ENCODE measurements at places on chromosomes 11 and 22.
A peak's percentile ranks its signal among the peaks of the same experiment; 100 is the strongest.

- DNase-seq, result peak; percentile 47
These were observed 305.7 kb downstream of the BLID start for GRCh38 chr11:121810291-121810690.

DNA sequence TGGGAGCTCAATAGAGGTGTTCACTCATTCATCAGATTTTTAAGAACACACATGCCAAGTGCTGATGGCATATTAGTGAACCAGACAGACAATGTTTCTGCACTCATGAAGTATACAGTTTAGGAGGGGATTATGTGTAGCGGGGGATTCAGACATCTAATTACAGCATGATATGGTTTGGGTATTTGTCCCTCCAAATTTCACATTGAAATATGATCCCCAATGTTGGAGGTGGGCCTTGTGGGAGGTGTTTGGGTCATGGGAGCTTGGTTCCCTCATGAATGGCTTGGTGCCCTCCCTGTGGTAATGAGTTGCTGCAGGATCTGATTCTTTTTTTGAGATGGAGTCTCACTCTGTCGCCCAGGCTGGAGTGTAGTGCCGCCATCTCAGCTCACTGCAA, 8.9 kb upstream of the RAB3IL1 start:
- no peak for DNase-seq

DNA sequence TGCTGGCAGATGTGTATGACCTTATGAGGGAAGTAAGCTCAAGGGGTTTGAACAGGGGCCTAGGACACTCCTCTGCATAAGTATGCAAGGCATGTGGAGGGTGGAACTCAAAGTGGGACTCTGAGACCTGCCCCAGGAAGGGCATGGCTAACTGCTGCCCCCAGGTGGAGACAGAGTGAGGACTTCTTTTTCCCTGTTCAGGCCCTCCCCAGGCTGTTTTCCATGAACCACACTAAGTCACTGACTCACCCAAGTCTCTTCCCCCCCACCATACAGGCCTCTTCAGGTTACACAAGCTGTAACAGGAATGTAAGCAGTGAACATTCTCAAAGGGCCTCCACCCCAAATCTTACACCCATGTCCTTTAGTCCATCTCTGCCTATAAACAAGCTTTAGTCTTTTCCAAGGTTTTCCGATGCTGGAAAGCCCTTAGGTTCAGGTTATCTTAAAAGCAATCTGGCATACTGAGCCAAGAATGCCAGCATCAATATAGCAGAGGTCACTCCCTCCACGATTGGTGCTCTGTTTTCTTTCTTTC, 13.1 kb downstream of the EEF1G start:
- DNase-seq, result peak; percentile 95

DNA sequence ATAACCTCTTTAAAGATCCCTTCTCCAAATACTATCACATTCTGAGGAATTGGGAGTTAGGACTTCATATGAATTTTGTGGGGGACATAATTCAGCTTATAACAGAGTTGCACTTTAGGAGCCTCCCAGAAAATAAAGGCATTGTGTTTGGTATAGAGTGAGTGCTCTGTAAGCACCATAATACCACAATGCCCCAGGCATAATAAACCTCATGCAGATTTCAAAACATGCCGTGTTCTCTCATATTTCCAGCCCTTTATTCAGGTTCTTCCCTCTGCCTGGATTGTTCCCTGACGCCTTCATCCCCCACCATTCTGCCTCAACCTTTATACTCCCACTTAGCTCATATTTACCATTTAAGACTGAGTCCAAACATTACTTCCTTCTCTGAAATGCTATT, 398.8 kb upstream of the FAT3 start:
- DNase-seq, result no peak

- no peak for DNase-seq
These were observed 208.1 kb upstream of the TENM4 start for GRCh38 chr11:79648766-79649520.

DNA sequence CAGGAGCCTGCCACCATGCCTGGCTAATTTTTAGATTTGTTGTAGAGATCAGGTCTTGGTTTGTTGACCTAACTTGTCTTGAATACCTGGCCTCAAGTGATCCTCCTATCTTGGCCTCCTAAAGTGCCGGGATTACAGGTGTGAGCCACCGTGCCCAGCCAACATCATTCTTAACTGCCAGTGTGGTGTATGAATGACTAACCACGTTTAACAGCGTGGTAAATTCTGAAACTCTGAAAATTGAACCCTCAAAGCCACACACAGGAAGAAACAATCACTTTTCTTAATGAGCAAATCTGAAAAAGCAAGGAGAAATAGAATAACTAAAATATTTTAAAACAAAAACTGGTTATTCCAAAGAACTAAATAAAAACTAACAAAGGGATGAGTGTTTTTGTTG, 7.4 kb downstream of the TMEM9B start:
- no peak for DNase-seq

GRCh38 chr11:10405865-10406592, 49.0 kb upstream of the AMPD3 start:
- DNase-seq, result peak; percentile 81

DNA sequence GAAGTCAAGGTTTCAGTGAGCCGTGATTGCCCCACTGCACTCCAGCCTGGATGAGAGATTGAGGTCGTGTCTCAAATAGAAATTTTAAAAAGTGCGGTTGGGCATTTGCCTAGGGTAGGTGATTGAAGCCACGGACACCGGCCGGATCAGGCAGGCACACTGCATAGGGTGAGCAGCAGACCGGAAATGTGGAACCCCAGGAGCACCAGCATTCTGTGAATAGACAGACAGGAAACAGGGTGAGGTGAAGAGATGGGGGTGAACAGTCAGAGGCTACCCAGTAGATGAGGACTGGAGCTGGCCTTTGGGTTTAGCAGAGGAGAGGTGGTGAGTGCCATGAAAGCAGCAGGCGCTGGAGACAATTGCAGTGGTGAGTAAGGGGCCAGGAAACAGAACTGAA, 43.5 kb downstream of the PPFIA1 start:
- no peak for DNase-seq

DNA sequence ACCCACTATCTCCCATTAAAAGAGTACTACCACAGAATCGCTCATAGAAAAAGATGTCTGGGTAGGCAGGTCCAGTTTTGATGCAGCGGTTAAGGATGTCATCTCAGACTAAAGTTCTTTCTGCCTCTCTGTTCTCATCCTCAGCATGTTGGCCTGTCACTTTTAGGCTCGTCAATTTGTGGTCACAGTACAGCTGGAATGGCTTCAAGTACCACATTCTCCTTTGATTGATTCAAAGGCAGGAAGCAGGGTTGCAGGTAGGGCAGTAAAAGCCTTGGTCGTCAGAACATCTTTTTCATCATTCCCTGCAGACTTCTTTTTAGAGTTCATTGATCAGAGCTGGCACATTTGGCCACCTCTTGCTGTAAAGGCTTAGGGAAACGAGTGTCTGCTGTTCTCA, 28.7 kb downstream of the SDHD start:
- DNase-seq, result no peak

DNA sequence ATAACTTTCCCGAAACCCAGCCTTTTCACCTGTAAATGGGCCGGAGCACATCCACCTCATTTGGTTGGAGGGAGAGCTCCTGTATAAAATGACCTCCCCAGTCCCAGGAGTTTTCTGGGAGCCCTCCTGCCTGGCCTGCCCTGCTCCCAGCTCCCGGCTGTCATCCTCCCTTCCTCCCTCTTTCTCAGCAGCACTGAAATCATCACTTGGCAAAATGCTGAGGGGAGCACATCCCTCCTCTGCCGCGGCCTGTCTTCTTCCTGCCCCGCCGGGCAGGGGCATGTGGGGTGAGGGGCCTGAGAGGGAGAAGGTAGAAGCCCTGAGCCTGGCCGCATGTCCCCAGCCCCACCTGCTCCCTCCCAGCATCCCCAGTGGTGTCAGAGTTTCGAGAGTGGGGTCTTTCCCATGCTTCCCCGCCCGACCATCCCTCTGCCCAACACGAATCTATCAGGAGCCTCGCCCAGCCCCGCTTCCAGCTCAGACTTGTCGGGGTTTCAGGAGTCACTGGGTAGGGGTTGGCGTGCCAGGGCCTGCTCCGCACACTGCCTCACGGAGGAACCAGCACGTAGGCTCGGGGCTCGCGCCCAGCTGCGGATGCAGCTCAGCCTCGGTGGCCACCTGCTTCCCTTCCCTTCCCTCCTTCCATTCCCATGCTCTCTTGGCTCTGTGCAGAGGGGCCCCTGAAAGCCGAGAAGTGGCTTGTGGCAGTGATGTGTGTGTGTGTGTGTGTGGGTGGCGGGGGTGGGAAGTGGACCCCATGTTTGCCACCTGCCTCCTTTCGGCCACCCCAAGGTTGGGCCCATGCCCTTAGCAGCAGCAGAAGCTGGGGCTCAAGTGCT, 37.1 kb downstream of the NECTIN1 start:
- DNase-seq, result no peak

GRCh38 chr11:76626921-76627401, 43.6 kb downstream of the LRRC32 start:
- no peak for DNase-seq

DNA sequence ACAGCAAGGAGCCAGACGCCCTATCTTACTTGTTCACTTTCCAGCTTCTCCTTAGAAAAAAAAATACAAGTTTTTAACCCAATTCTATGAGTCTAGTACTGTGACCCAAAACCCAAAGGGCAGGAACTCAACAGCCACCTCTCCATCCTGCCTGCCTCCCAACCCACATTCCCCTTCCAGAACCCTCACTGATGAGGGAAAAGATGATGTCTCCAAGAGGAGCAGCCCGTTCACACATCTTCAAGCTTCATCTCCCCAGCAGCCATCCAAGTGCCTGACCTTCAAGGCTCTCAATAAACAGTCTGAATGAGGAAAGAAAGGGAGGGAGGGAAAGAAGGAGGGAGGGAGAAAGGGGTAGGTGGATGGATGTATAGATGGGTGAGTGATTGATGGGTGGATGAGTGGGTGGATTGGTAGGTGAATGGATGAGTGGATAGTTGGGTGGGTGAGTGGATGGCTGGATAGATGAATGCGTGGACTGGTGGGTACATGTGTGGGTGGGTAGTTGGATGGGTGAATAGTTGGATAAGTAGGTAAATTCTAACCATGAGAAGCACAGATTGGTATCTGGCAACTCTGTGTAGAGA, 50.4 kb downstream of the IGLL5 start:
- DNase-seq, result no peak

- DNase-seq, result no peak
These were observed 87.2 kb downstream of the PLEKHA7 start for GRCh38 chr11:16926883-16927626.

All from non-pigmented ciliary epithelial cell (primary cell).